GOT3 (cell line): ENCODE measurements at places on chromosomes 11 and 22.

GRCh38 chr11:8775734-8776133 is 93.1 kb downstream of the RPL27A start:
- DNase-seq = no peak

GRCh38 chr22:23563111-23563510 is 17.0 kb downstream of the IGLL1 start:
- no peak for DNase-seq

DNA sequence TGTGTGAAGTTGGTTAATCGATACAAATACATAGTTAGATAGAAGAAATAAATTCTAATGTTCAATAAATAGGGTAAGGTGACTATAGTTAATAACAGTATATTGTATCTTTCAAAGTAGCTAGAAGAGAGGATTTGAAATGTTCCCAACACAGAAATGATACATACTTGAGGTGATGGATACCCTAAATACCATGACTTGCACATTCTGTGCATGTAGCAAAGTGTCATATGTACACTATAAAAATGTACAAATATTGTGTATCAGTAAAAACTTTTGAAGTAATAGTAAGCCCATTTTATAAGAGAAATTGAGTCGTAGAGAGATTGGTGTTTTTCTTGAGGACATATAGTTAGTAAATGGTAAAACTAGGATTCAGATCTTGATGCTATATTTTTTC is 56.4 kb upstream of the PGR start:
- no peak for DNase-seq

DNA sequence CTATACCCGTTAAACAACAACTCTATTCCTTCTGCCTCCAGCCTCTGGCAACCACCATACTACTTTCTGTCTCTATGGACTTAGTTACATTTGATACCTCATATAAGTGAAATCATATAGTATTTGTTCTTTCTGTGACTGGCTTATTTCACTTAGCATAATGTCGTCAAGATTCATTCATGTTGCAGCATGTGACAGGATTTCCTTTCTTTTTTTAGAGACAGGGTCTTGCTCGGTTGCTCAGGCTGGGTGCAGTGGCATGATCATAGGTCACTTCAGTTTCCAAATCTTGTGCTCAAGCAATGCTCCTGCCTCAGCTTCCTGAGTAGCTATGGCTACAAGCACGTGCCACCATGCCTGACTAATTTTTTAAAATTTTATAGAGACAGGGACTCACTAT is 29.4 kb upstream of the SORL1 start:
- DNase-seq = no peak

- DNase-seq = no peak
Observed at GRCh38 chr22:23281406-23282088, 101.2 kb downstream of the BCR start.

DNA sequence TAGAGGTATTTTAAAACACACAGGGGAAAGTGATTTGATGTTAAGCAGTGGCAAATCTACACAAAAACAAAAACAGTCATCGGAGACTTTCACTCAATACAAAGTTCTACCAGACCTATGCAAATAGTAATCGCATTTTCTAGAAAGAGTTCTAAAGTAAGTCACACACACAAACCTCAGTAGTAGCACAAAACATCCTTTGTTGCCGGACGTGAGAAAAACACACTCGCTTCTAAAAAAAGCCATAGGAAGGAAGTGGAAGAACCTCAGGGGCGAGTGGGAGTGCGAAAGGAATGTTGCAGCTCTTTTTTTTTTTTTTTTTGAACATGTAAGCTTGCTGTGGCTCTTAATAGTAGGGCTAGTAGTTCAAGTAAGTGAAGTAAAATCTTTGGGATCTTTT is 88.9 kb downstream of the MAML2 start:
- no peak for DNase-seq

DNA sequence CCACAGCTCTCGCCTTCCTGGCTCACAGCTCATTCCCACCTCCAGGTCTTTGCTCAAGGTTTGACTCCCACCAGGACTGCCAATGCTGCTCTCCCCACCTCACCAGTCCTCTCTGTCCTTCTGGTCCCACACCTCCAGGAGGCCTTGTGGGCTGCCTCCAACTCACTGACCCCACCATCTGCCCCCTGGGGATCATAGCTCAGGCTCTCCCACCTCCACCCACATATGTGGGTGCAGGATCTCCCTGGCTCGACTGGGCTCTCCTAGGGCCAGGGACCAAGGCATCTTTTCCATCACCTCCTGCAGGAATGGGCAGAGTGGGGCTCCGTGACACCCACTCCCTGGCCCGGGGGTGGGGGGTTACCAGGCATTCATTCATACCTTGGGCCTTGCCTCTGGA is 13.8 kb upstream of the SSTR3 start:
- DNase-seq = no peak

- DNase-seq = no peak
Observed at GRCh38 chr11:61911128-61911700, 6.2 kb downstream of the RAB3IL1 start.

GRCh38 chr22:47495110-47495509 is 732.7 kb downstream of the TBC1D22A start:
- no peak for DNase-seq

GRCh38 chr11:84549217-84549616 is 1077.9 kb downstream of the DLG2 start:
- DNase-seq = no peak

DNA sequence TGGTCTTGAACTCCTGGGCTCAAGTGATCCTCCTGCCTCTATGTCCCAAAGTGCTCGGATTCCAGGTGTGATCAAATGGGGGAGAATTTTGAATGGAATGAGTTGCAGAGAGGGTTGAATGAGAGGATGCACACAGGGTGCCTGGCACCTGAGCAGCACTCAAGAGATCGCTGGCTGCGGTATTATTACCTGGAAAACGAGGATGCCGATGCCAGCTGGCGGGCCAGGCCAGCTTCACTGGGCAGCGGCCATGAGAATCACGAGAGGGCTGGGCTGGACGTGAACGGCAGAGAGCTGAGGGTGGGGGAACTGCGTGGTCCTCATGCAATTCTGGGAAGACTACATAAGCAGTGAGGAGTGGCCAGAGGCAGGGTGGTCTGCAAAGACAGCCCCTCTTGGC is 2.9 kb downstream of the MGAT3 start:
- no peak for DNase-seq

DNA sequence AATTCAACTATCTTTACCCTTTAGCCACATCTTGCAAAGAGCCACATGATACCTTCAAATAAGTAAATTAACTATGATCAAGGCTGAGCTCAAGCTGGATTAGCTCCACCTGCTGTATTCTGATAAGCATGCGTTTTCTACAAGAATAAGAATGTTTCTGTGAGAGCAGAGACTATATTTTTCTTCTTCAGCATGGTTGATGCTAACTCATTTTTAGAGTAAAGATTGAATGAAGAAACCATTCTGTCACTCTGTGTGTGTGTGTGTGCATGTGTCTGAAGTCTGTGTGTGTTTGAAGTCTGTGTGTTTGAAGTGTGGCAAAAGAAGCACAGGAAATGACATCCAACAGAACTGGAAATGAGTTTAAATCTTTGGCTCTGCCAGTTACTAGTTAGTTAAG is 12.0 kb upstream of the LAYN start:
- DNase-seq = no peak

DNA sequence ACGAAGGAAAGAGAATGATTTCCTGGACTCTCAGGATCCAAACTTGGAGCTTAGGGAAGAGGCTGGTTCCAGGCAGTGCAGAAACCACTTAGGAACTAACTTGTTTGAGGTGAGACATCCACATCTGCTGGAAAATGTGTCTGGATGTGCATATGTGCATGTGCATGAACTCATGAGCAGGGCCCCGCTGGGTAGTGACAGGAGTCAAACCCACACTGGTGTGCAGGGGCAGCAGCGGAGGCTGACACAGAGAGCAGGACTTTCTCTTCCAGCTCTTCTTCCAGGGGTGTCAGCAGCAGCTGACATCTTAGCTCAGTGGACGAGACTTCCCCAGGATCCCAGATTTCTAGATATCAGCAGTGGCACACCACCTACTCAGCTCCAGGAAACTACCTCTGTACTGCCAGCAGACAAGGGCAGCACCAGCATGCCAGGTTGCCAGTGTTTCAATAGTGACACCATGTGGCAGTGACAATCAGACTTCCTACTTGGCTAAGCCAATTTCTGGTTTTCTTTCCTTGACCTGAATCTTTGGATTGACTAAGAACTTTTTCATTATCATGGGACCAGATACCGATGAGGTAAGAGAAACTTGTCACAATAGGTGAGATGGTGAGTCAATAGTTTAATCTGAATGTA is 227.5 kb upstream of the ZC3H12C start:
- no peak for DNase-seq

DNA sequence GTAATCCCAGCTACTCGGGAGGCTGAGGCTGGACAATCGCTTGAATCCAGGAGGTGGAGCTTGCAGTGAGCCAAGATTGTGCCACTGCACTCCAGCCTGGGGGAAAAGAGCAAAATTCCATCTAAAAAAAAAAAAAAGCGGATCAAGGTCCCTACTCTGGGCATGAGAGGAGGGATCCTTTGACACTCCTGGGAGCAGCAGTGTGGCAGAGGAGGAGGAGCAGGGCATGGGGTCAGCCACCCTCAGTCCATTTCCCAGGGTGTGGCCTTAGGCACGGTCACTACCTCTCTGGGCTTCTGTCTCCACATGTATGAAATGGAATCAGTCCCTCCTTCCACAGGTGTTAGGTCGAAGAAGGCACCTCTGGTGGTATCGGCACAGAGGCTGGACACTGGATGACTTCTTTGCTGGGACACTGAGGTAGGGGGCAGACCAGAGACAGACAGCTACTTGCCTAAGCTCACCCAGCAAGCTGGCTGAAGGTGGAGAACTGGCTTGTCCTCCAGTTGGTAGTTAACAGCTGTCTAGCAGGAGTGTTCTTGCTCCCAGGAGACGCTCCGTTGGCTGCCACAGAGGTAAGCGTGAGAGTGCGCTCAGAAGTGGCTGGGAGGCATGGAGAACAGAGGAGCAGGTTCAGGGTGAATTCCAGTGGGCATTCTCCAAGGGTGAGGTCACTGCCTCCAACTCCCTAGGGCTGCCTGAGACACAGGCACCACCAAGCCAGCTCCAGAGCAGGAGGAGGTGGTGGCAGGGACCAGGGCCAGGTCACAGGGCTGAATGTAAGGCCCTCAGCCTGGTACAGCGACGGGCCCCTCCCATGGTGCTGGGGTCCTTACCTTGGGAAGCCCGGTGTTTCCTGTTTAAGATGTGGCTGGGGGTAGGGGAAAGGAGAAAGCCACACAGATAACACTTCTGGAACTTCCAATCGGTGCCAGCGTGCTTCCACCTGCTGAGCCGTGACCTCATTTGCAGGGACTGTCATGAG is 19.5 kb downstream of the TXN2 start:
- DNase-seq = no peak

- DNase-seq = no peak
Observed at GRCh38 chr11:67126986-67127385, 7.9 kb downstream of the KDM2A start.

GRCh38 chr22:20052309-20053259 is 27.5 kb upstream of the DGCR8 start:
- DNase-seq = no peak

- no peak for DNase-seq
Observed at GRCh38 chr22:23151827-23152226, 6.5 kb downstream of the RAB36 start.

DNA sequence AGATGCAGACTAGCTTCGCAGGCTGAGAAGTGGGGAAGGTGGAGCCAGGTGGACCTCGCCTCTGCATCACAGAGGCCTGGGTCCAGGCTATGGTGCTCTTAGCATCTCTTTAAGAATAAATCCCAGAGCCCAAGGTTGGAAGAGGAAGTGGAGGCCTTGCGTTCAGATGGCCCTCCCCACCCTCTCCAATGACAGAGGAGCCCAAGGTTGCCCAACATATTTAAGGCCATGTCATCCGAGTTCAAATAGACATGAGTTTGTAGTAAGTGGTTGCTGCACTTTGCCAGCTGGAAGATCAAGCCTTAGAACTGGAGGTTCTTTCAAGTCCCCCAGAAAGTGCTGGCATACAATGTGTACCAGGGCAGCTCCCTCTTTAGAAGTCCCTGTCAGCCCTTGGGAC is 47.1 kb upstream of the HORMAD2 start:
- DNase-seq = no peak

DNA sequence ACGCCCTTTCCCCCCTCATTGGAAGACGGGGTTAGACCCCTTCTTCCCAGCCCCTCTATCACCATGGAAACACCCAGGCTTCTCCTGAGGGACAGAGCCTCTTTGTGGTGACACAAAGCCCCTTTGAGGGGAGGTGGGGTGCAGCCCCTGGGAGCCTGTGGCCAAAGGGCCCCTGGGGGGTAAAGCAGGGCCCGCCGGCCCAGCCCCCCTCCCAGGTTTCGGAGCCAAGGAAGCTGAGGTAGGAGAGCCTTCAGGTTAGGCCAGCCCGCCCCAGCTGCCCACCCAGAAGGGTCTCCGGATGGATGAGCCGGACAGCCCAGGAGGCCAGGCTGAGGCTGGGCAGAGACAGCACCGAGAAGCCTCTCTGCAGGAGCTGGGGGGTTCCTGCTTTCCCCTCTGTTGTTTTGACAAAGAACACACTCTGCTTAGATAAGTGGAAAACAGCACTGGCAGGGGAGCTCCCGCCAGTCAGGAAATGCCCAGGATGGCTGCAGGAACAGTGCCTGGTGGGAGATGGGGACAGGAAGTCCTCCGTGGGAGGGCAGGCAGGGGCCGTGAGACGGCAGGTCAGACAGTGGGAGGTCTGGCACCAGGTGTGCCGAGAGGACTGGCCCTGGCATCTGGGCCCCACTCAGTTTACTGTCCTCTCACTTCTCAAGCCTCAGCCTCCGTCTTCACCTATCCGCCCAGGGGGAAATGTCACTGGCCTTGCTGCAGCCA is 18.2 kb downstream of the ARVCF start:
- DNase-seq = no peak

- no peak for DNase-seq
Observed at GRCh38 chr11:112880495-112880894, 80.7 kb upstream of the NCAM1 start.

GRCh38 chr22:31829505-31829904 is 75.7 kb downstream of the DEPDC5 start:
- DNase-seq = peak; percentile 17

DNA sequence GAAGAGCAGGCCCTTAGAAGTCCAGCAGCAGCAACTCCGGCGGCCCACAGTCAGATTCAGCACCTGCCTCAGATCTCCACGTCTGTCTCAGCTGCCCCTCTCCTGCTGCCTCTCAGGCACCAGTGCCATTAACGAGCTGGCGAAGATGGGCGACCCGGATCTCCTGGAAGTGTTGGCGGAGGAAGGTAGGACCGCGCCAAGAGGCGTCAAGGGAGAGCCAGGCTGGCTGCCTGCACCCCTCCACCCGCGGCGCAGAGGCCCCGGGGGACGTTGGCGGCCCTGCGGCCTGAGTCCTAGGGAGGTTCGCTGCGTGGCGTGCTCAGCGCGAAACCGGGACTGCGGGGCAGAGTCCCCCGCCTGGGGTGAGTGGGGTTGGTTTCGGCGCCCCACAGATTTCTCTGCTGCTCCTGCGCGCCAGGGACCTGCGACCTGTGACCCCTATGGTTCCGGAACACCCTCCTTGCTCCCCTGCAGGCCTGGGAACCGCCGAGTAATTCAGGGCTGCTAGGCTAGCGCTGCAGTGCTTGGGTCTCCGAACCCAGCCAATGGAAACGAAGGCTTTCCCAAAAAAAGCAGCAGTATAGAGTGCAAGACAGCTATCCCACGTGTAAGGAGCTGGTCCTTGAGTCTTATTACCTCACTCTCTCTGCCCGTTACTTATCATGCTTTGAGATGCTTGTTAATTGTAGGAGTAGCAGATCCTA is 615 bp downstream of the ANO5 start:
- no peak for DNase-seq
